ENCODE measurements at places on chromosomes 2 and 18.

GRCh38 chr18:23857756-23858155 is 156.8 kb upstream of the TTC39C start:
- no peak for DNase-seq

DNA sequence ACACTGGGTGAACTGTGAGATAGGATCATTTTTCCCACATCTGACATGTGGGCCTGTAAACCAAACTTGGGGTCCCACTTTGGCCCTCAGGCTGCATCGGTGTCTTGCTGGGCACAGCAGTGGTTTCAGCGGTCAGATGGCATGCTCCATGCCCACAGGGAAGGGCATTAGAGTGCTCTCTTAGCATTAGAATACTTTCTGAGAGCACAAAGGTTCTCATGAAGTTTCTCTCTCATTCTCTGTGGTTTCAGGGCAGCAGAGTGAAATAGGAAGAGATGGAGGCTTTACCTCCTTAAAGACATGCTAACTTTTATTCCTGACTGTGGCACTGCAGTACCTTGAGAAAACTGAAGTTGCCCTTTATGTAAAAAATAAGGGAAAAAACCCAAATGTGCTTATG is 36.6 kb upstream of the GATA6 start:
- DNase-seq = no peak

- DNase-seq = no peak
Observed at GRCh38 chr2:232146294-232146693, 184.8 kb downstream of the DIS3L2 start.

DNA sequence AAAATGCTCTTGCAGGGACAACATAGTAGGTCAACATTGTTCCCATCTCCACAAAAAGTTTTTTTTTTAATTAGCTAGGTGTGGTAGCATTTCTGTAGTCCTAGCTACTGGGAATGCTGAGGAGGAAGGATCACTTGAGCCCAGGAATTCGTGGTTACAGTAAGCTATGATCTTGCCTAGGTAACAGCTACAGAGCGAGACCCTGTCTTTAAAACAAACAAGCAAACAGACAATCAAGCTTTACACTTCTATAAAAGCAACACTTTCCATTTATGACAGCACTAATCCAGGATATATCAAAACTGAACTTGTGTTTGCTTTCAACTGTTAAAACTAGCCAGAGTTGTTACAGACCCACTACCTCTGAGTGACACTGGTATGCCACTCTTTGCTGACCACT is 12.0 kb downstream of the UGT1A3 start:
- DNase-seq = no peak

GRCh38 chr18:63004466-63005089 is 289.2 kb downstream of the PHLPP1 start:
- DNase-seq = no peak

GRCh38 chr2:23772056-23772455 is 154.9 kb downstream of the ATAD2B start:
- DNase-seq = no peak

DNA sequence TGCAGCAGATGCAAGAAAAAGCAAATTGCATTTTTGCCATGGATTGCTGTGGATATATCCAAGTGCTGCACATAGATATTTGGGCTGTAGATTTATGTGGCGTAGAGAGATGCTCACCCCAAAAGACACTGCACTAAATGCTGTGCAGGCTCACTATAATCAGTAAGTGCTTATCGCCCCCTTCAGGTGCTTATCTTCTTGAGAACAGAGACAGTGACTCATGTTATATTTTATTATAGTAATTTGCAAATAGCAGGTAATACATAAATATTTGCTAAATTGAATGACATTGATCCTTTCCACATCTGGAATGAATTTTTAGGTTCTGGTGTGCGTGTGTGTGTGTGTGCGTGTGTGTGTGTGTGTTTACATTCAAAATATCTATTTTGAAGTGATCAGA is 36.8 kb upstream of the PLEKHM3 start:
- no peak for DNase-seq

DNA sequence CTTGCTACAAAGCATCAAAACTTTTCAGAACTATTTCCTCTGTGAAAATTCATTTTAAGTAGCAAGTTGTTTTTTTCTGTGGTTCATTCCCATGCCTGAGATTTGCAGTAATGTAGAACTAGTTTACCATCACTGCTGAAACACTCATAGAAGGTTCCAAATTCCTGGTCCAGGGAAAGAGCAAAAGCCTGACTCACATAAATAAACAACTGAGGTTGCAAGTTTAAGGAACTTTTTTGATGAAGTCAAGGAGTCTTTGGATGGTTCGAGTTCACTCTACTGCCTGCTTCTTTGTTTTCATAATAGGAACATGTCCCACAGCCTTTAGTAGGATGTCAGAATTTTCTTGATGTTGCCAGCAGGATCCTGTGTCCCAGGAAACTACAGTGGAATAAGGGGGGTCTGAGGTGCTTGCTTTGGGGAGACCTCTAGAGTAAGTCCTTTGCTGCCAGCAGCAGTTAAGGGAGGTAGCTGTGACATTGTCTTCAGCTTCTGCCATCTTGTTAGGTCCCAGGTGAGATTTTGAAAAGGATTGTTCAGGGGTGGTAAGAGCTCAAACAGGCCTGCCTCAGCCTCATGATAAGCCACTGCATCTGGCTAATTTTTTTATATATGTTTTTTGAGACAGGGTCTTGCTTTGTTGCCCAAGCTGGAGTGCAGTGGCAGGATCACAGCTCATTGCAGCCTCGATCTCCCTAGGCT is 43.9 kb downstream of the ACSL3 start:
- no peak for DNase-seq

GRCh38 chr2:233164128-233164635 is 87.3 kb upstream of the ATG16L1 start:
- DNase-seq = no peak

DNA sequence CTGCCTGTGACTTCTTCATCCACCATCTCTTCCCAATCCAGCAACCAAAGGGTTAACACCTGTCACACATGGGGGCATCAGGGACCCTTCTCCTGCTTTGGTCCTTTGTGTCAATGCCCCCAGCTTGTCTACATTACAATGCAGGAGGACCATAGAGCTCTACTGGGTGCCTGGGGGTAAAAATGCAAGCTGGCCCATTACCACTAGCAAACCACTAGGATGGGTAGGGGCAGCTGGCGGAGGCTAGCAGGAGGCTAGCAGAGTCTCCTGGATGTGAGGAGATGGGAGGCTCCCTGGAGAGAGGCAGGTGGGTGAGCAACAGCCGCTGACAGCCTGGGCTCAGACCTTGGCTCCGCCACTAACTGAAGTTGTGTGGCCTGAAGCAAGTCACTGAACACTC is 153.4 kb upstream of the SKOR2 start:
- DNase-seq = no peak

GRCh38 chr2:179031731-179032408 is 18.1 kb downstream of the CCDC141 start:
- no peak for DNase-seq

DNA sequence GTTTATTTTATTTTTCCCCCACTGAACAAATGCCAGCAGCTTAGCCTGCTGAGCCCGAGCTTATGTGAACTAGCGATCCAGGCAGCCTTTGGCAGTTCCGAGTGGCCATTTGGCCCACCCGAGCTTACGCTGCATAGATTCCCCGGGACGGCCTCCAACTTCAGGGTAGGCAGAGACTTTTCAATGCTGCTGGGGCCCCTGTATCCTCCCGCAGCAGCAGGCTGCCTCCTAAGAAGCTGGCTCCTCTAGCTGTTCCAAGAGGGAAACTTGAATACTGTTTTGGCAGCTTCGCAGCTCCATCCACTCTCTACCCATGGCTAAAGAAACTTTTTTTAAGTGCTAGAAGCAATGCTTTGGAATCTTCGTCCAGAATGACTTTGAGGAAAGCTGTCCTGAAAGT is 295.2 kb downstream of the SS18 start:
- DNase-seq = no peak

GRCh38 chr2:166792808-166793207 is 95.5 kb upstream of the XIRP2 start:
- DNase-seq = no peak

GRCh38 chr2:14615121-14615520 is 17.4 kb upstream of the LRATD1 start:
- no peak for DNase-seq

DNA sequence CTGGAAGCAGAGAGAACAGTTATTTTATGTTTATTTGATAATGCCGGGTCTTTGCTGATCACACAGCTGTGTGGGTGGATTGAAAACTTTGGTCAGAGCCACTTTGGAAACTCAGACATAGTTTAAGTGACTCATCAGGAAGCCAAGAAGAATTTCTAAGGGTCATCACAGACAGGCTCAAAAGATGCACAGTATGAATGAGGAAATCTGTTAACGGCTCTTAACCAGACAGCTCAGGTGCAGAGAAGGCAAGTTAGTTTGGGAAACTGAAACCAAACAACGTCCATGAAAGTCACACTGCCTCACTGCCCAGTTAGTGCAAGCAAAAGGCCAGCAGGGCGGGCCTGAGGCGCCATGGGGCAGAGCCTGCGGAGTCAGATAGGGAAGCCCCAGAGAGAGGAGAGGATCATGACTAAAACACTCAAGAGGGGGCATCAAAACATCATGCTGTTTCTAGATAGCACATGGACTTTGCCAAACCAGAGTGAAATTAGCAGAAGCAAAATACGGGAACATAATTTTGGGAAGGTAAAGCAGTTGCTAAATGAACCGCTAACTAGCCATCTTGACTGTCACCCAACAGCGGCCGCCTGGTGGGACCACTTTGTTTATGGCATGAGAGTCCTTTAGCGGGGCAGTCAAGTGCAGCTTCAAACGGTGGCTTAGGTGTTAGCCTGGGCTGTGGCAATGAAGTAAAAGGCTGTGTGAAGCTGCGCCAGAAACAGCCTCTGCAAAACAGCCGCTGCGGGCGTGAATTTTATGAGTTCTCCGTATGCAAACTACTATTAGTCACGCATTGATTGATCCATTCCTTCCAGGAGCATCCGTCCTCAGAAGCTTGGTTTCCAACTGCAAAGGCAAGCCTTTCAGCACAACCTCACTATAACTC is 101.2 kb downstream of the KCTD18 start:
- DNase-seq = no peak

DNA sequence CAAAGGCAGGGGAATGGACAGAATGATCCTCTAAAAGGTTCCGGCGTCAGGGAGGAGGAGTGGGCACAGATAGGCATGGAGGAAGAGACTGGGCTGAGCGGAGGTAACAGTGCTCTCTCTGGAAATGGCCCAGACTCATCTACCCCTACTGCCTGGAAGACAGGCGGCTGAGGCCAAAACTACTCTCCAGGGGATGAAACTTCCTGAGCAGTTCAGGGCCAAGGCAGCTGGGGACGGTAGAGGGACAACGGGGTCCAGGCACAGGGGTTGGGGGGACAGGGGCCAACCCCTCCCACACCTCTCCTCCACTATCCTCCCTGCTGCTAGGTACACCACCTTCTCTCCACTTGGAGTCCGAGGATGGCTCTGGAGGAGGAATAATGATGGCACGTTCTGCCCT is 94.3 kb downstream of the TNS1 start:
- DNase-seq = no peak

DNA sequence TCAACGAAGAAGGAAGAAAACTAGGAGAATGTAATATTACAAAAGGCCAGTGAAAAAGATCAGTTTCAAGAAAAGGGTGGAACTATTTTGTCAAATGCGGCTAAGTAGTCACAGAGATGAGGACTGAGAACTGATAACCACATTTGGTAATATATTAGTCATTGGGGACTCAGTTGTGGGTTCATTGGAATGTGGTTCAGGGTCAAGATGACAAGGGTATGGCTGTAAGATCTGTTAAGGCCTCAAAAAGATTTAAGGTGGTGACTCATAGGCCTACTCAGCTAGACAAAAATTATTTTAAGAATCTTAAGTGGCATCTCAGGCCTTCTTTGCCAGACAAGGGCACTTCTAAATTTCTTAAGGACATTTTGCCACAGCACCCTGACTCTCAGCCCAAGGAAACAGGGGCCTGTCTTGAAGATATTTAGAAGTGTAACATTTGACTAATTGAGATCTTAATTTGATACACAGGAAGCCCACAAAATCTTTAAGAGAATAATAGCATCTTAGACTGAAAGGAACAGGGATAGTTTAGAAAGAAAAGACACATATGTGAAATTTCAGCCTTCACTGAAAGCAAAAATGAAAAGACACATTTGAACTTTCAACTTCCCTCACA is 81.3 kb downstream of the STRADB start:
- no peak for DNase-seq

DNA sequence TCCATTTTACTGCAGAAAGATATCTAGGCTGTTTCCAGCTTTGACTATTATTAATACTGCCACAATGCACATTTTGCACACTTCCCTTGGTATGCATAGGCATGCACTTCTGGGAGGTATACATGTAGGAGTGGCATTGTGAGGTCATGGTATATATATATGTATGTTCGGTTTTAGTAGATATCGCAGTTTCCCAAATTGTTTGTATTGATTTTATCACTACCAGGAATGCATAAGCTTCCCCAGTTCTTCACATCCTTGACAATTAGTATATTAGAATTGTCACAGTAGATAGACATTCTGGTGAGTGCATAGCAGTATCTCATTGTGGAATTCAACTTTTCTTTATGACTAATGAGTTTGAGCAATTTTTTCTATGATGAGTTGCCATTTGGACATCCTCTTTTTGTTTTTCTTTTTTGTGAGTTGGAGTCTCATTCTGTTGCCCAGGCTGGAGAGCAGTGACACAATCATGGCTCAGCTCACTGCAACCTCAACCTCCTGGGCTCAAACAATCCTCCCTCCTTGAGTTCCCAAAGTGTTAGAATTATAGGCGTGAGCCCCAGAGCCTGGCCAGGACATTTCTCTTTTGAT is 4.2 kb upstream of the GRB14 start:
- no peak for DNase-seq

DNA sequence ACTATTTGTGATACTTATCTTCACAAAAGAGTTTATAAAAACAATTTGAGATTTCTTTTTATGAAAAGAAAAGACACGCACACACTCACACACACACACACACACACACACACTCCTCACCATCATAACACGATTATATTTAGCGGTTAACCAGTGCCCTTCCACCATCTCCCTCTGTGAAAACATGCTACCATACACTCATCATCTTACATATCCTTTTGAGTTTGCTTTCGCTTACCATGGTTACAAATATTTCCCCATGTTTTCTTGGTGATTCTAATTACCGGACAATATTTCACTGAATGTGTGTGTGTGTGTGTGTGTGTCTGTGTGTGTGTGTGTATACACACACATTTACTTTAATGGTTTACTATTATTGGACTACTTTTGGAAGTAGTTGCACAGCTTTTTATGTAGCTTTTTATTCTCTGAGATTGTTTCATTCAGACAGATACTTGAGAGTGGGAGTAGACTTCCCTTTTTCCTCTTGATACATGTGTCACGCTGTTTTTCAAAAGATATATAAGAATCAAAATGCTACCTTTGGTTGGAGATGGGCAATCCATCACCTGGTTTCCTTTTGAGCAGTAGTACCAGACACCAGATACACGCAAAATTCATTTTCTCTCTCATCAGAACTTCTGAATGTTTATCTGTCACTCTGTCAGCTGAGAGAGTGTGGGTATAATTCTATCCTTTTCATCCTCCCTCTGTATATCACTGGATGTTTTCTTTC is 138.1 kb downstream of the SETBP1 start:
- no peak for DNase-seq

GRCh38 chr2:45340318-45340717 is 270.7 kb downstream of the SRBD1 start:
- no peak for DNase-seq

All from stimulated activated CD8-positive, alpha-beta memory T cell treated with anti-CD3 and anti-CD28 coated beads, Interleukin-15, amount 100 ng/mL, for 4 hours (primary cell).